Hepatocyte (in vitro differentiated cells): ENCODE measurements at places on chromosomes 1 and 21. TPM values are rescaled to one million over a fixed set of nuclear protein-coding genes. Genes with fewer than 3 reads are reported as not detected.

DNA sequence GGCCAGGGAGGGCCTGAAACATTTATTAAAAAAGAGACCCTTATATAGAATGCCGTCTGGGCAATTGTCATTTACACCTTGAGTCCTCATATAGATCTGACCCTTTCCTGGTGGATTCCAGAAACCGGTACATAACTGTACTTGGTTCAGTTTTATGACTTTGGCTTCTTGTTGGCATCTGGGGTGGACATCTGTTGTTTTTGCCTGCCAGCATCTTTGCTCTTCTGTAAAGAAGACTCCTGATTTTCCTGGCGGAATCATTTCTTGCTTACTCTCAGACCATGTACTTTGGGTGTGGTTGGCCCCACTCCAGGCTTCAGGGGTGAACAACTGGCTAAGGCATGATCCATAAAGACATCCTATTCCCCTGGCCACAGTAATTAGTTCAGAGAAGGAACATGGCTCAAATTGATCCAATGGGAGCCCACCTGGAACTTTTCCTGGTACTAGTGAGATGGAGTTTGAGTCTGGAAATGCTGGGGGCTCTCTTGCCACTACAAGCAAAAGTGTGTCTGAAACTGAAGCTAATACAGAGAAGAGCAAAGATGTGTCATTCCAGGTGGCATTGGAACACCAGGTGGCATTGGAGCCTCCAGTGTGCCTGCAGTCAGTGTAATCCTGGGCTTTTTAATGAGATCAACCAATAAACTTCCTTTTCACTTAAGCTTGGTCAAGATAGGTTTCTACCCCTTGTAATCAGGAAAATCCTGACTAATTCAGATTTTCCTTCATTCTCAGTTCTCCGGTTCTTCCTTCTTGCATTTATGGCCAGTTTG is 332.5 kb upstream of the CAMK1G start:
- no peak for DNase-seq

Gene GPATCH4
- total RNA-seq, result 5.6 and 17.4 TPM in 2 replicates

GRCh38 chr1:68445709-68446108 is 4.0 kb downstream of the RPE65 start:
- no peak for DNase-seq

- no peak for DNase-seq
These were observed 66.1 kb downstream of the TTC3 start for GRCh38 chr21:37139154-37139553.

DNA sequence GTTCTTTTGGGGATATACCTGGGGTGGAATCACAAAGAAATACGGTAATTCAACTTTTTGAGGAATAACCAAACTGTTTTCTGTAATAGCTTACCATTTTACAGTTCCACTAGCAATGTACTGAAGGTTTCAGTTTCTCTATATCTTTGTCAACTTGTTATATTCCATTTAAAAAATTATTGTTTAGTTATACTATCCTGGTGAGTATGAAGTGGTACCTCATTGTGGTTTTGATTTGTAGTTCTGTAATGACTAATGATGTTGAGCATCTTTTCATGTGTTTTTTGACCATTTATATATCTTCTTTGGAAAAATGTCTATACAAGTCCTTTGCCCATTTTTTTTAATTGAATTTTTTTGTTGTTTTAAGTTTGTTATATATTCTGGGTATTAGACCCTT is 39.4 kb downstream of the MAST2 start:
- no peak for DNase-seq

Gene CD34
- 0.90 and 2.4 TPM in 2 replicates for total RNA-seq

GRCh38 chr1:223147409-223147808 is 4.4 kb upstream of the TLR5 start:
- no peak for DNase-seq

DNA sequence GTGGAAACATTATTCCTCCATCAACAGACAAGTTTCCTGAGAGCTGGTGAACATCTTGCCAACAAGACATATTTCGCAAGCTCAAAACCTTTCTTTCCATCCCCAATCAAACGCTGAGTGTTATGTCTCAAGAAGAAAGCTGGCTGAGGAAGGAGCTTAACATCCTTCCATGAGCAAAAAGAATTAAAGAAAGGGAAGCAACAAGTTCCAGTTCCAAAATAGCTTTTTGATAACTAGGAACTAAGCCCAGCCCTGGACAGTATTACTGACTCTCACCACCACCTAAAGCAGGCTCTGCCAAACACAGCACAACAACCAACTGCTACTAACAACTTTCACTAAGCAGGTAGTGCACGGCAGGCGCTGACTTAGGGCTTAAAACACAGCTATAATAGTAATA is 50.2 kb downstream of the CAPZB start:
- DNase-seq, result peak; percentile 33

Gene ALX3
- 0.27 and 1.6 TPM in 2 replicates for total RNA-seq

DNA sequence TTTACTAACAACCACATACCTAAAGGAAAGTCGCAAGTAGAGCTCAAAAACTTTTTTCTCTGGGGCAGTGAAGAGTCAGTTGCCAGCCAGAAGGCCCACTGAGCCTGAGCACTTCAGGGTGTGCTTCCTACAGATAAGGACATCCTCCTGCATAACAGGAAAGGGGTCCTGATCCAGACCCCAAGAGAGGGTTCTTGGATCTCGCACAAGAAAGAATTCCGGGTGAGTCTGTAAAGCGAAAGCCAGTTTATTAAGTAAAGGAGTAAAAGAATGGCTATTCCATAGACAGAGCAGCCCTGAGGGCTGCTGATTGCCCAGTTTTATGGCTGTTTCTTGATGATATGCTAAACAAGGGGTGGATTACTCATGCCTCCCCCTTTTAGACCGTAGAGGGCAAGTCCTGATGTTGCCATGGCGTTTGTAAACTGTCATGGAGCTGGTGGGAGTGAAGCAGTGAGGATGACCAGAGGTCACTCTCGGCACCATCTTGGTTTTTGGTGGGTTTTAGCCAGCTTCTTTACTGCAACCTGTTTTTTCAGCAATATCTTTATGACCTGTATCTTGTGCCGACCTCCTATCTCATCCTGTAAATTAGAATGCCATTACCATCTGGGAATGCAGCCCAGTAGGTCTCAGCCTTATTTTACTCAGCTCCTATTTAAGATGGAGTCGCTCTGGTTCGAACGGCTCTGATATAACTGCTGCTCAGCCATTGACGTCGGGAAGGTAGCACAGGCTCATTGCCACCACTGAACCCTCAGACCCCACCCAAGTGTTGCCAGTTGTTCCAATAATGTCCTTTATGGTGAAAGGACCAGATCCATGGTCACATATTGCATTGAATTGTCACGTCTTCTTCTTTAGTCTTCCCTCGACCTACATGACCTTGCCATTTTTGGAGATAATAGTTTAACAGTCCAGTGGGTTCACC is 96.6 kb upstream of the ERRFI1 start:
- peak; percentile 69 for DNase-seq

GRCh38 chr1:228664399-228664914 is 70.8 kb upstream of the RHOU start:
- peak; percentile 87 for DNase-seq

Gene EXTL1
- total RNA-seq, result 0.17 and 0.84 TPM in 2 replicates
